ENCODE measurements at places on chromosomes 11 and 22.

DNA sequence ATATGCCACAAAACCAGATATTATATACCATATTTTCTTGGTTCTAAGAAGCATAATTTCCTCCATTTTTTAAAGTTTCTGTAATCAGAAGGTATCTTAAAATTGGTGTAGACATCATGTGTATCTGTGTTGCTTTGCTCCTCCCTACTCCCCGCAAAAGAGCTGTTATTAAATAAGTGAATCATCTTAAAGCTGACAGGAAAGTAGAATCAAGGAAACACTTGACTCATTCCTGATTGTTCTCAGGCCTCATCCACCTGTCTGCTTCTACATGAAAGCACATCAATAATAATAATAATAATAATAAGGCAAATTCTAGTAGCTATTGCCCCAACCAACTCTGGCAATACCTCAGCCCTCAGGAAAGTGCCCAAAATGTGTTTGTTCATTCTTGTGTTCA lies 26.2 kb upstream of the GUCY1A2 start:
- no peak for DNase-seq

GRCh38 chr11:24298146-24298545 lies 198.7 kb upstream of the LUZP2 start:
- DNase-seq = no peak

DNA sequence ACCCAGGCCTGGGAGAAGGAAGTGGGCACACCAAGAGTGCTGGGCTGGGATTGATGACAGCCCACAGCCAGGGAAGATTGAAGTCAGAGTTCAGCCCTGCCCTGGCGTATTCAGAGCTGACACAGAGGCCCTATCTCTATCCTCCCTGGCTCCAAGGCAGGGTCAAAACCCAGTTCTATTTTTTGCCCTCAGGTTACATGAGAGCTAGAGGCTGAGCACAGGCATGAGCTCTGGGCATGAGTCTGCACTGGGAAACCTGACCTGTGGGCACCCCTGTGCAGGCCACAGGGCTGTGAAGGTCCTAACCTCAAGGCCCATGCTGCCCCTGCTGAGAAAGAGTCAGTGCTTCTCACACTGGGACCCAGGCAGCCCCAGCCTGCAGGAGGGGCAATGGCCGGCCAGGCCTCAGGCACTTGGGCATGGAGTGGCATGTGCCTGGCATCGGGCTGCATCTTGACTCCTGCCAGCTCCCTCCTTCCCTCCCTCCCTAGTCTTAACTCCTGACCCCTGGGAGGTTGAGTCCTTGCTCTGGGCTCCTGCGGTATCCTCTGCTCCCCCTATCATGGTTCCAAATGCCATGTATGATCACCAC lies 5.4 kb downstream of the SLC35E4 start:
- DNase-seq = no peak

DNA sequence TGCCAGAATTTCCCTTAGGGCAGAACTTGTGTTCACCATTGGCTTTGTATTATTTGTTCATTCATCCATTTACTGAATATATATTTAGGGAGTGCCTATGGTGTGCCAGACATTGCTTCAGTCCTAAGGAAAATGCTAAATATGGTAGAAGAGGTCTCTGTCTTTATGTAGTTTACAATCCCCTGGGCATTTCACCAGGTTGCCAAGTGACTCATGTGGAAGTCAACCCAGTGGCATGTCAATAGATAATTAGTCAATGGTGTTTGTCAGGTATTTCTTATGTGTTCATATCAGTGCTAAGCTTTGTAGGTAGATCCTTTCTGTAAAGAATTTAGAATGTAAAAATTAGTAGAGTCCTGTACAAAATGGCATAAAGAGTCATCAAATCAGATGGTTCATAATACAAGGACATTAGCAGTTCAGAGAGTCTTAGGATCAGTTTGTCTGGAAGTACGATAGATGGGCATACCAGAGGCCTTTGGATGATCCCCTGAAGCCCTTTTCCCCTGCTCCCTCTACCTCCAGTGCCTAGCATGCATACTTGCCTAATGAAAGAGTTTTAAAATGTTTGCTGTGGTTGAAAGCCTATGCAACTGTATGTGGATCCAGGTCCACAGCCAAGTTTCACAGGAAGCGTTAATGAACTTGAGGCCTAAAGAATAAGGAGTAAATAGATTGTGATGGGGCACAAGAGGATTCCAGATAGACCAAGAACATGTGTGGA lies 58.5 kb upstream of the SESN3 start:
- no peak for DNase-seq

DNA sequence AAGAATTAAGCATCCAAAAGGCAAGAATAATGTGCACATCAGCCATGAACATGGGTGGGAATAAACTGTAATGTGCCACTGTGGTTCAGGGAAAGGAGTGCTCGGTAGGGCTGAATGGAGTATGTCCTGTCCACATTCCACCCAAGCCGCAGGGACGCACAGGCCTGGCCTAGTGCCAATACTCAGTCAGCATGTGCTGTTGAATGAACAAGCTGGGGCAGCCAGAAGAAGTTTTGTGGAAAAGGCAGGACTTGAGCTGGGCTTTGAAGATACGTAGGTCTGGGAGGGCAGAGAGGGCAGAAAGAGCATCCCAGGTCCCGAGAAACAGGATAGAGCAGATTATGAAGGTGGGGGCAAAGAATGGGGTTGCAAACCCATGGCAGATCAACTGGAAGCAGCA lies 60.0 kb upstream of the PLET1 start:
- DNase-seq = peak; percentile 83

GRCh38 chr22:50174382-50175190 lies 4.1 kb downstream of the PANX2 start:
- DNase-seq = no peak

DNA sequence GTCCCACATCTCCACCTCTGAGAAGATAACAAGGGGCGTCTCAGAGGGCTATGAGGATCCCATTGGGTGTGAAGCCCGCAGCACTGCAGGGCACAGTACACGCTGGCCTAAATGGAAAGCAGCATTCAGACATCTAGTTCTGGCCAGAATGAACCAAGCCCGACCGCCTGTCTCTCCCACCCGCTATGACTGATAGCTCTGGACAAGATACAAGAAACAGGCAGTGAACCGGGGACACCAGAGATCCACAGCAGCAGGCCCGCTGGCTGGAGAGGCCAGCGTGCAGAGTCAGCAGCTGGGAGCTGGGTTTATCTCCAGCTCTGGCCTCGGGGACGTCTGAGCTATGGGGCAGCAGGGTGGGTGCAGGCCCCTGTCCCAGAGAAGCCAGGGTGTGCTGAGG lies 9.6 kb downstream of the CERK start:
- peak; percentile 76 for DNase-seq

GRCh38 chr22:42327462-42328129 lies 57.1 kb upstream of the TCF20 start:
- no peak for DNase-seq

All from umbilical cord (tissue), 2 donors.